ENCODE measurements at places on chromosomes 4 and X. TPM values are rescaled to one million over a fixed set of nuclear protein-coding genes. Genes with fewer than 3 reads are reported as not detected.

DNA sequence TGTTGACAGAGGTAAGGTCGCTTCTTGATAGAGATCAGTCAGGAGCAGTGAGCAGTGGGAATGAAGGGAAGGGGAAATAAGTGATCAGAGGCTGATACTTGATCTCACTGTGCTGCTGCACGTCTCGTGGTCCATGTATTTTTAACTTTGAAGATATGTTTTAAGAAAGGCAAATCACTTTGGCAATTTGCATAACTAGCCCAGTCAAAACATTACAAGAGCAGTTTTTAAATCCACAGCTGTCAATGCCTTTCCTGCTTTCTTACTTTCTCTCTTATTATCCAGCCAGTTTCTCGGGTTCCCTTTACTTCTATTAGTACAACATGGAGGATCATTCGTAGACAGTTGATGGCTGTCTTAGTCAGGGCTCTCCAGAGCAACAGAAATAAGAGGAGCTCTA lies 472.8 kb downstream of the TMA16 start:
- DNase-seq: no peak

Gene PCSK1N
- total RNA-seq: 42.8 TPM

Gene RNF128
- total RNA-seq: 0.43 TPM

- DNase-seq: no peak
These were observed 1.2 kb upstream of the CDK16 start for GRCh38 chrX:47217121-47217851.

Gene CTAG2
- total RNA-seq: not detected

Gene HSFX1
- total RNA-seq: 1.9 TPM

GRCh38 chr4:10020106-10020505 lies 1.2 kb downstream of the SLC2A9 start:
- no peak for DNase-seq

Gene USP26
- total RNA-seq: not detected

DNA sequence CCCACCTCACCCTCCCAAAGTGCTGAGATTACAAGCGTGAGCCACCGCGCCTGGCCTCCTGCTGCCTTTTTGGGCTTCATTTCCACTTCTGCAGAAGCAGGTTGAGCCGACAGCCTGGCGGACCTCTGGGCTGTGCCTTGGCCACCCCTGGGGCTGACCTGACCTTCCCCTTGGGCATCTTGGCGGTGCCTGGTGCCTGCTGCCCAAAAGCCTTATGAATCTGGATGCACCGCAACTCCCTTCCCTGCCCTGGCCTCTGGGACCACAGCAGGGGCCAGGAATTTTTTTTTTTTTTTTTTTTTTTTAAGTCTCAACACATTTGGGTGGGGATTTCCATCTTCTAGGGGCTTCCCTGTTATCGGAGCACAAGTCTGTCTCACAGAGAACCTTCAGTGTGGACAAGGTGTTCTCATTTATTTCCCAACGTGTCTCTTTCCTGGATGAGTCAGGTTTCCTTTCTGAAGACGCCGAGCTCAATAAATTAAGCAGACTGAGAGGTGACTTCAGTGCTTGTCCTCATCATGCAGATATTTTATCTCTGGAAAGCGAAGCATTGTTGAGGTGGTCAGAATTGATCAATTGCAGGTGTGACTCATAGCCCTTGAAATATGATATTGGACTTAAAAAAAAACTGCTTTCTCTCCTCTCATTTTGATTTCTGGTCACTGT lies 79.7 kb downstream of the SHROOM2 start:
- DNase-seq: no peak

- DNase-seq: no peak
These were observed 46.1 kb upstream of the BMPR1B start for GRCh38 chr4:94711635-94712034.

Gene XAGE1A
- not detected for total RNA-seq

- no peak for DNase-seq
These were observed 71.4 kb downstream of the SNCA start for GRCh38 chr4:89765528-89765927.
